A549 treated with ZK216348 at 1 μM for 4 hours (cell line): ENCODE measurements at places on chromosomes 16 and 17. TPM values are rescaled to one million over a fixed set of nuclear protein-coding genes. Genes with fewer than 3 reads are reported as not detected.

Gene CCDC47
- total RNA-seq, result 95.9 to 135 TPM (median 108 TPM) in 5 replicates

Gene MEIOB
- 1.5 to 2.0 TPM (median 1.5 TPM) in 5 replicates for total RNA-seq

Gene SDR42E2
- total RNA-seq, result not detected in 5 replicates

Gene TBC1D3C
- total RNA-seq, result not detected in 5 replicates

Gene NXPH3
- total RNA-seq, result 0.22 to 0.54 TPM (median 0.39 TPM) in 5 replicates

Gene MYH1
- total RNA-seq, result not detected in 5 replicates

Gene COG8
- 16.8 to 27.2 TPM (median 25.7 TPM) in 5 replicates for total RNA-seq

Gene CDRT15
- not detected in 5 replicates for total RNA-seq

Gene PRSS33
- not detected in 5 replicates for total RNA-seq

Gene SLC12A3
- total RNA-seq, result not detected in 5 replicates

Gene CACNA1G
- total RNA-seq, result 1.9 to 5.0 TPM (median 4.9 TPM) in 5 replicates

Gene OTOP3
- not detected in 5 replicates for total RNA-seq

Gene KRTAP9-2
- not detected in 5 replicates for total RNA-seq

Gene CPNE2
- 35.2 to 46.4 TPM (median 42.1 TPM) in 5 replicates for total RNA-seq

Gene CCDC200
- total RNA-seq, result not detected in 5 replicates

Gene SCGB1C2
- not detected in 5 replicates for total RNA-seq

Gene CDRT15L2
- not detected in 5 replicates for total RNA-seq
